Cardiac fibroblast (primary cell): ENCODE measurements at places on chromosomes 2 and 18.

DNA sequence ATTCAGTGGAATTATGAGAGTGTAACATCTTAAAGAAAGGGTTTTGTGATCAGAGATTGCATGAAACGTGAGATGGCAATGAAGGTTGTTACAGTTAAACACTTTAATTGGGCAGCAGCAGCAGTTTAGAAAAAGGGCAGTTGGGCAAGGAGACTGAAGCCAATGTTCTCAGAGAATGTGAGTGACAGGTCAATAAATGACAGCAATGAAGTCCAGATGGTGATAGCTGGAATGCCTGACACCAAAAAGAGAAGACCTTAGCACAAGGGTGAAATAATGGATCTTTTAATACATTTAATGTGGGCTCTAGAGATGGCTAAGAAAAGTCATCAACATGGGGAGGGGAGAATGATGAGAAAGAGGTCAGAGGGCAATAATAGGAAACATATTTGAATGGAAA is 89.4 kb upstream of the CDH7 start:
- DNase-seq = no peak

DNA sequence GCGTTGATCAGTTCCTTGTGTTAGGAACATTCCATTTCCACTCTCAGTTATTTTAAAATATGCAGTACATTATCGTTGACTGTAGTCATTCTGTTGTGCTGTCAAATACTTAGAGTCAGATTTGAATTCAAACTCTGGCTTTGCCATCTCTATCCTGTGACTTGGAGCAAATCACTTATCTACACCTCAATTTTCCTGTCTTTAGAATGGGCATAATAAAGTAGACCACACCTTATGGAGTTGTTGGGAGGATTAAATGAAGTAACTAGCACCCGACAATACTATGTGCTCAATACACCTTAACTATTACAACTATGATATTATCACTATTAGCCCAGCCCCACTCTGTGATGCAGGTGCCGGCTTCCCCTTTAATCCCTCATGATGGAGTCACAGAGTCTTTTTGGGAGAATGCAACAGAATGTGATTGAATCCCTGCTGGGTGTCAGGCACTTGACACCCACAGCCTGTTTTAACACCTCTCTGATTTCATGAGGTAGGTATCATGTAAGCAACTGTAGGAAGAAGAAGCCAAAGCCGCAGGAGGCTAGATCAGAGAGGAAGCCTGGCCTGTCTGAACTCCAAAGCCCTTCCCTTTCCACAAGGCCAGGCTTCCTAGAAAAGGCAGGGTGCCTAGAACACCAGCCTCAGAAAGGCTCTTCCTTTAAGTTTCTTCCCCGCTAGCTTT is 308.4 kb downstream of the NAPG start:
- no peak for DNase-seq

DNA sequence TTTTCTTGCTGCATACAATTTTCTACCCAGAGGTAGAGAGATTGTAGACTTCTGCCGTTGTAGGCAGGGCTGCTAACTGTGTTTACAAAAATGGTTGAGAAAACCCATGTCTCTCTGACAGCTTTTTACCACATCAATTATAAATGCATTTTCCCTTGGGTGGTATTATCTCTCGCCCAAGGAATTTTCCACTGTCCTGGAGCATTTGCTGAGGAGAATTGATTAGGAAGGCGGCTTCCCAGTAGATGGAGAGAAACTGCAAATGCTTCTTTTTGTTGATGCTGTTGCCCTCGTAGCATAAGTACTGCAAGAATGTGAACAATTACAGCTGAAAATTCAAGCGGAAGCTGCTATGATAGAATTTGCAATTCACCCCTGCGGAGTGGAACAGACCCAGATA is 1007.7 kb upstream of the KLHL29 start:
- no peak for DNase-seq

DNA sequence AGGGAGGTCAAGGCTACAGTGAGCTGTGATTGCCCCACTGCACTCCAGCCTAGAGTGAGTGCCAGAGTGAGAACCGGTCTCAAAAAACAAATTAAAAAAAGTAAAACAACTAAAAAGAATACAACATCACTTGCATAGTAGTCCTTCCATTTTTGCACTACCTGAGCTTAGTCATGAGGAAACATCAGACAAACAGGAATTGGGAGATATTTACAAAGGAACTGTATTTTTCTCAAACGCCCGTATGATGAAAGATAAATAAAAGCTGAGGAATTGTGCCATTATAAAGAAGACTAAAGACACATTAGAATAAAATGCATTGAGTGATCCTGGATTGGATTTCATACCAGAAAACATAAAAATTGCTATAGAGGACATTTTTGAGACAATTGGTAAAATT is 50.0 kb upstream of the ATP8B1 start:
- no peak for DNase-seq

DNA sequence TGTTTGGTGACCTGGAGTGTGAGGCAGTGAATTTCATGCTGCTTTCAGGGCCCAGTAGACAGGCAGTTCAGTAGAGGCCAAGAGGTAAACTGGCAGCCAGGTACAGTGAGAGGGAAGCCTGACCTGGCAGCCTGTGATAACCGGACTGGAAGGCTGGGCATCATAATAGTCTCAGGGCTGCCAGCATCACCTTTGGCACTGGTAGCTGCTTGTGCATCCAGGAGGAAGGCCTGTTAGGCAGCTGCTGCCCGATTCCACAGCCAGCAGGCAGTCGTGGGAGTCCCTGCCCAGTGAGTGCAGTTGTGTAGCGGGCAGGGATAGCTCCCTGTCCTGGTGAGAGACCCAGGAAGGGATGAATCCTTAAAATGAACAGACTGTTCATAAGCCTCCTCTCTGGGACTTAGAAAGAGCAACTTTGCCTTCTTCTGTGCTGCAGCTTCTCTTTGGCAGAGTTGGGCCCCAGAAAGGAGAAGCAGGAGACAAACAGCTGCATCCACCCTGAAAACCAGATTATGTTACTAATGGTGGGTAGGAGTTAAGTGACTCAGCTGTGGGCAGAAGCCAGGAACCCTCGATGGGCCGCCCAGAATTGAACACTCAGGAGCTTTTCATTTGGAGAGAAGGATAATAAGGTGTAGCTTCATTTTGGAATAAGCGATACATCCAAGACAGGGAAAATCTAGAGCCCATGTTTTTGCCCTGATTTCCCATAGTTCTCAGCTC is 8.1 kb upstream of the GPBAR1 start:
- no peak for DNase-seq

- DNase-seq = peak; percentile 29
Measured at GRCh38 chr2:119234021-119235019, 10.7 kb downstream of the STEAP3 start.

GRCh38 chr2:134540990-134541389 is 177.8 kb downstream of the TMEM163 start:
- no peak for DNase-seq

DNA sequence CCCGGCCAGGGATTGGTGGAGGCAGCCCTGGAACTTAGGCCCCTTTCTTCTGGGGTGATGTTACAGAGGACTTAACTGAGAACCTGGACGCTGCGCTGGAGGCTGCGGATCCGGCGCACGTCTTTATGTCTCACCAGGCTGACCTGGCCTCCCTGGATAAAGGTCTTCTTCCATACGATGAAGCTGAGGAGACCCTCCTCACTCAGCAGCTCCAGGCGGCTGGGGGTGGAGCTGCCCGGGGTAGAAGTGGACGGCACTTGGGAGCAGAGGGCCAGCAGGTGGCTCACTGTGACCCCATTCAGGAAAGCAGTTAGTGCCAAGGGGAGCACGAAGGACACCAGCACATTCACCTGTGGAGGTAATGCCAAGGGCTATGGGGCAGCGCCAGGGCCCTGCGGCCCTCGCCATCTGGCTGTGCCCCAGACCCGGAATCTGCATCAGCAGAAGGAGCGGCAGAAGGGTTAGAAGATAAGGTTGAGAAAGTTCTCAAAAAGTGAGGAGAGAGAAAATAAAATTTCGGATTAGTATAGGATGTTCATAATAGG is 8.0 kb downstream of the NTSR2 start:
- no peak for DNase-seq

- no peak for DNase-seq
Measured at GRCh38 chr2:228649876-228650275, 468.4 kb upstream of the SPHKAP start.

DNA sequence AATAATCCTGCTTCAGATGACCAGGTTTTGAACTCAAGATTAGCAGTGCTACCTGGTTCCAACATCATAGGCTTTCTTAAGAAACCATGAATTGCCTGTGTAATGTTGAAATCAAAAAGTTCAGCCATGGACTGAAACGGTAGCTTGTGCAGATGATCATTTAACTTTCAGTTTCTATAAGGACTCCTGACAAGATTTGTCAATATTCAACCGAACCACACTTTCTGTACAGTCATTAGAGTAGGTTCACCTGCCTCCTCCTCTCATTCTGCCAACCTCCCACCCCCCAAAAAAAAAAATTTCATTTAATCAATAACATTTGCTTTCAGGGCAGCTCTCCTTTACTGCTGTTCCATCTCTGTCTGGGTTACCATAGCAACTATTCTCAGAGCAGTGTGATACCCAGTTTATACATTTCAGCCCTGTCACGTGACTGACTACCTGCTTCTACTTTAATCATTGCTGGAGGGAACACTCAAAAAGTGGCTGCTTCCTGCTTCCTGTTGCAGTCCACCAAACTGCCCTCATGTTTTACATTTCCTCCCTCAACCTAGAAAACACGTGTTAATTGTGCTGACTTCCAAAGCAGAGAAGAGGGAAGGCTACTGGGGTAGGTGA is 275.5 kb downstream of the SS18 start:
- no peak for DNase-seq

GRCh38 chr2:72103690-72104089 is 44.0 kb downstream of the CYP26B1 start:
- DNase-seq = no peak

DNA sequence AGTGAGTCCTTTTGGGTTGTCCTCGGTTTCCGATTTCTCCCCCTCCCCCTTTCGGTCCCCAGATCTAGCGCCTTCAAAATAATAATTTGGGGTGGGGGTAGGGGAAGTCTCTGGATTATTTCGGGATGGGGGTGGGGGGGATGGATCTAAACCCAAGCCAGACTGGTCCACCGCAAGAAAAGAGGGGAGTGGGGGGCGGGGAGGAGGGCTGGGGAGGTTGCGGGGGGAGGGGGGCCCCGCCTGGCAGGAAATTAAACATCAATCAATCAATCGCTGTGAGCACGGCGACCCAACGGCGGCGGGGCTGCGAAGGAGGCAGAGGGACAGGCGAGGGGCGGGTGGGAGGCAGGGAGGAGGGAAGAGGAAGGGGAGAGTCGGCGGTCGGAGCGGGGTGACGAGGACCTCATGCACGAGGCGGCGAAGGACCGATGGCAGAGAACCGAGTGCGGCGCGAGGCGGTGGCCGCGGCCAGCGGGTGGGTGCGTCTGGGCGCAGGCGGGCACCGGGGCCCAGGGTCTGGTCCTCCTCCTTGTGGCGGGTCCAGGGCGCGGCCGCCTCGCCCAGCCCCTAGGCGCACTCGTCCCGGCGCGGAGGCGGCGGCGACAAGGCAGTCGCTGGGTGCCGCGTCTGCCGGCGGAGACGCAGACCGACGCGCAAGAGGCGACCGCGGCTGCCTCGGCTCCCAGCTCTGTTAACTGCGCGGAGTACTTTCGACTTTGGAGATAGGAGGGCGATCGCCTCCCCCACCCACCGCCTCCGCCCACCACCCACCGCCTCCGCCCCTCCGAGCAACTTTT is 468 bp upstream of the SATB2 start:
- DNase-seq = no peak

DNA sequence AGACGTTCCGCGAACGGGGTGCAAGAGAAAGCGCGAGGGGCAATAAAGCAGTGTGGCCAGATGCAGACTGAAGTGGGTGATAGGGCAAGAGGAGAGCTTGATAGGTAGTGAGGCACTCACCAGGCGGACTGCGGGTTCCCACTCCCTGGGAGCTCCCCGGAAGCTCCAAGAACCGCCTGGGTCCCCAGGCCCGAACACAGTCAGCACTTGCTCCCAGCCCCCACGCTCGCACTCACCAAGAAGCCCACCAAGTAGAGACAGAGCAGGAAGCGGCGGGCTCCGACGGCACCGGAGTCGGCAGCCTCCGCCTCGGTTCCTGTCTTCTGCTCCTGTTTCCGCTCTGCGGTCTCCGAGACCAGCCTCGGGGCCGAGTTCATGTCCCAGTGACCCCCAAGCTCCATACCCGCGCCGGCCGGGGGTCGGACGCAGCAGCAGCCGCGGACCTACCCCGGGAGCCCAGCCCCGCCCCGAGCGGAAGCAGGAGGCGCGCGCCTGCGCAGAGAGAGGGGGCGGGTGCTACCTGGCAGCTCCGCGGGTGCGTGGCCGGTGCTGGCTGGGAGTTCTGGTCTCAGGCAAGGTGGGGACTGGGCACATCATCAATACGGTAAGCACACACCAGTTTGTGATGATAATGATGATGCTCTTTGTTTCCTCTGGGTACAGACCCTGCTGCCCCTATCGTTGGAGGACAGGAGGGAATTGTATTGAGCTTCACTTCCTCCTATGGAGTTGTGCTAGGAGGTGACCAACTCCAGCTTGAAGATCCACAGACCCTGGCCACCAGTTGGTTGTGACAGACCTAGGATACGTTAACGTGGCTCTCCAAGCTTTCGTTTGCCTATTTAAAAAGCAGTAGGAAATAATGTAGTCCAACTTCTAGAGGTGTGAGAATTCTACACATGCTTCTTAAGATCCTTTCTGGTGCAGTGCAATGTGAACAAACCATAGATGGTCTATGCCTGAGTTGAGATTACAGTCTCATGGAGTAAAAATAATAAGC is 25.1 kb upstream of the TMEM182 start:
- peak; percentile 69 for DNase-seq

GRCh38 chr18:40824291-40824690 is 1130.7 kb upstream of the PIK3C3 start:
- no peak for DNase-seq

- no peak for DNase-seq
Measured at GRCh38 chr18:78776151-78776550, 203.5 kb upstream of the SALL3 start.

GRCh38 chr18:6434481-6434880 is 19.8 kb upstream of the L3MBTL4 start:
- no peak for DNase-seq

- DNase-seq = peak; percentile 57
Measured at GRCh38 chr2:69335311-69335710, 51.7 kb downstream of the GFPT1 start.

GRCh38 chr2:138708682-138709241 is 71.4 kb downstream of the NXPH2 start:
- peak; percentile 50 for DNase-seq

DNA sequence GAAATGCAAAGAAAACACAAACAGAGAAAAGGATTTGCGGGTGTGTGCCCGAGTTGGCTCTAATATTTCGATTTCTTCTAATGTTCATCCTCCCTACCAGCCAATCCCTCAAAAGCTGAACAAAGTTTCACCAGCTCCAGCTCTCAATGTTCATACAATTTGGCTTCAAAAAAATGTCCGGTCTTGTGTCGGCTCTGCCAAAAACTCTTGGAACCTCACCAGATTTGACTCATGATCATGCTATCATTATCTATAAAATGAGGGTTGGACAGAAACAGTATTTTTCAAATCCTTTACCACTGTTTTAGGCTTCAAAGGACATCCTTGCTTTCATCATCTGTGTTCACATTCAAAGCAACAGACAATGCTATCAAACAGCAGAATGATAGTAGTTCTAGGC is 88.2 kb downstream of the CRACDL start:
- peak; percentile 38 for DNase-seq
